ENCODE measurements at places on chromosomes 5 and 9.

- no peak for DNase-seq
Observed at GRCh38 chr5:106825374-106825773, 845.4 kb downstream of the EFNA5 start.

DNA sequence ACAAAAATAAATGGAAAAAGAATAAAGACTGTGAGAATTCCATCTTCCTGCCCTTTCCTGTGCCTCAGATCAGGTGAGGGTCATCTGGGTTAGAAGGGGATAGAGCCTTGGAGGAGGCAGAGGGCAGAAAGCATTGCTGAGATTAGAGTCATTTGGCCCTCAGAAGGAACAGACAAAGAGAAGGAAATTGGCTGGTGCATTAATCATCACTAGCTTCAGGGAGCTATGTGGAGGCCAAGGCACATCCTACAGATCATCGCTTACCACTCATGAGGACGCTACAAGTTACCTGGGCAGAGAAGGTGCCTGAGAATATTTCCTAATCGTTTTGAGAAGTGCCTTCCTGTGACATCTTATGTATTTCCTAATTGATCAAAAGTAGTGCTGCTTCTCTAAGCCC, 74.5 kb downstream of the C7 start:
- no peak for DNase-seq

- DNase-seq = no peak
Observed at GRCh38 chr5:122404018-122404417, 92.0 kb downstream of the SNCAIP start.

- no peak for DNase-seq
Observed at GRCh38 chr5:3364941-3365340, 230.7 kb upstream of the IRX1 start.

DNA sequence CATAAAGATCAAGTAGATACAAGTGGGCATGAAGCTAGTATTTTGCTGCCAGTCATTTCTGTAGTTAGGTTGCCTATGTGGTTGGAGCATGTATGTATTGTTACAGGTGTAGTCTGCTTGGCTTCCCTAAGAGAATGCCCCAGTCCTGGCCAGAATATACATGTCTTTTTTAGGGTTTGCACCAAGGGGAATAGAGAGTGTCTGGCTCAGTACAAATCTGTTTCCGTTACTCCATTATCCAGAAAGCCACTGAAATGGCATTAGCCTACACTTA, 23.2 kb downstream of the TGFBR1 start:
- DNase-seq = no peak

- DNase-seq = no peak
Observed at GRCh38 chr5:1032551-1033027, 24.0 kb downstream of the NKD2 start.

GRCh38 chr5:179886190-179886911, 21.3 kb downstream of the TBC1D9B start:
- DNase-seq = no peak
